ENCODE measurements at places on chromosomes 7 and 10. TPM values are rescaled to one million over a fixed set of nuclear protein-coding genes. Genes with fewer than 3 reads are reported as not detected.
A peak's percentile ranks its signal among the peaks of the same experiment; 100 is the strongest.

DNA sequence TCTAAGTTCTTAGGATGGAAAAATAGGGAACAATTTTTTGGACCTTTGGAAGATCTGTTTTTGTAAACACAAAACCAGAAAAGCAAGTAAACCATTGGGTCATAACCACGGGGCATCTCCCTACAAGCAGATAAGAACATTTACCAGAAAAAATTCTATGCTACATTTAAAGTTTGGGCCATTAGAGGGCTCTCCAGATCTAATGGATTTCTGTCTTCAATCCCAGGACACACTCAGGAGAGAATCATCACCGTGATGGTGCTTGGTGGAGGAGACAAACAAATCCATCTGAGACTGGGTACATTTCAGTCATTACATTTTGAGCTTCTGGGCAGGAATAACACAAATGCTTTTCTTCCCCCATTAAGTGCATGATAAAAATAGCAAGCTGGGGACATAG, 178.4 kb upstream of the TARP start:
- DNase-seq, result peak; percentile 36

CDNF gene
- total RNA-seq, result 0.96 TPM

DNA sequence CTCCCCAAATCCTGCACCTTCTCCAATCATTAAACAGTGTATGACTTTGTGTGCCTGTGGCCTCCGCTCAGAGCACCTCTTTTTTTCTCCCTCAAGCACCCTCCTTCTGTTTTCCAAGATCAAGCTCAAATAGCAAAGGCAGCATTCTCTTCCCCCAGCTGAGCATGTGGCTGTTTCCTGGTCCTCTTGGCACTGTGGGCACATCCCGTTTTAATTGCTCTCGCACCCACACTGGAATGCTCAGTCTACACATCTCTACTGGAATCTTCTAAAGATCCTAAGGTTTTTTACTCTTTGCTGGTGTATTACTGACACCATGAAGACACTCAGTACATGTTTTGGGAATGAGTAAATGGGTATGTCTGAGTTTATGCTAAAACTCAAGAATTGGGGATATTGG, 107.4 kb downstream of the WDFY4 start:
- DNase-seq, result no peak

TUBAL3 gene
- not detected for total RNA-seq

DNA sequence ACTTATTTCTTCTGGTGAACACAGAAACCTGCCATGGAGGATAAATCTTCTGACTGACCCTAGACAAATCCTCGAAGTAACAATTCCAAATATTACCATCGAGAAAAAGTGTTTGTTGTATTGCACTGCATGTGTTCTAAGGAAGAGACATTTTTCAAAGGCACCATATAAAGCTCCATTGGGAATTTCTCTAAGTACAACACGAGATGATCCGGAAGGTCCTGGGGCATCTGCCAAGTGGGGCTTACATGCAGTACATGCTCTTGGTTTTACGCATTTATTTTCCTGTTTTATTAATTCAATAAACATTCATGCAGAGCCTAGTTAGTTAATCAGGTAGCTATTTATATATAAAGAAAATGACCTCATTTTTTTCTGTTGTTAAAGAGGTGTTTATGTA, 692.0 kb upstream of the IGFBP3 start:
- DNase-seq, result no peak

GATA3 gene
- total RNA-seq, result not detected

DNA sequence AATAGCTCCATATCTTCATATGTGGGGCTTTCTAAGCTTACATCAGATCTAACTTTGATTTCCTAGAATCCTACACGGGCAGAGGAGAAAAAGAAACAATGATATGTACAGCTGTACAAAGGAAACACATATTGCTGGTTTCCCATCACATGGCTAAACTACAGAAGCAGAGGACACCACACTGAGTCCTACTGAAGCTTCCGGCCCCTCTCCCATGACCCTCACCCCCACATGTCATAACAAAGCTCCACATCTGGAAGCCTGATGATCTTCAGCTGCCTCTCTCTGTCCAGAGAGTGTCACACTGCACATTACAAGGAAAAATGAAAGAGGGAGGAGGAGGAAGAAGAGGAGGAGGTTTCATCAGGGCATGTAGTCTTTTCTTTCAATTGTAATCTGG, 14.0 kb downstream of the SLC16A12 start:
- DNase-seq, result no peak

DNA sequence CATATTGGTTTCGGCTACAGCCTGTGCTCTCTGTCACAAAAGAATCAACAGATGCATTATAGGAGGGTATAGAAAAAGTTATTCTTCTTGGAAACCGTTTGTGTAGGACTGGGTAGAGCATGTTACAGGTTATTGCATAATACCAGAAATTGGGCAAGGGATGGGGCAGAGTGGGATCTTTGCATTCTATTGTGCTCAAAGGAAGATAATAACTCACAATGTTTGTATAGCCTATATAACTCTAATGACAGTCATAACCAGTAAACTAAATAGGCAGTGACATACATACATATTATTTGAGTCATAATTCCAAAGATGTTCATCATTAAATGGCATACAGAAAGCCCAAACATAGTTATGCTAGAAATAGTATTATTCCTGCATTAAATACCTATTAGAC, 179.7 kb downstream of the XPNPEP1 start:
- no peak for DNase-seq

CNPY1 gene
- total RNA-seq, result not detected

- no peak for DNase-seq
These were observed 109.4 kb upstream of the ACBD5 start for GRCh38 chr10:27349987-27350386.

DNA sequence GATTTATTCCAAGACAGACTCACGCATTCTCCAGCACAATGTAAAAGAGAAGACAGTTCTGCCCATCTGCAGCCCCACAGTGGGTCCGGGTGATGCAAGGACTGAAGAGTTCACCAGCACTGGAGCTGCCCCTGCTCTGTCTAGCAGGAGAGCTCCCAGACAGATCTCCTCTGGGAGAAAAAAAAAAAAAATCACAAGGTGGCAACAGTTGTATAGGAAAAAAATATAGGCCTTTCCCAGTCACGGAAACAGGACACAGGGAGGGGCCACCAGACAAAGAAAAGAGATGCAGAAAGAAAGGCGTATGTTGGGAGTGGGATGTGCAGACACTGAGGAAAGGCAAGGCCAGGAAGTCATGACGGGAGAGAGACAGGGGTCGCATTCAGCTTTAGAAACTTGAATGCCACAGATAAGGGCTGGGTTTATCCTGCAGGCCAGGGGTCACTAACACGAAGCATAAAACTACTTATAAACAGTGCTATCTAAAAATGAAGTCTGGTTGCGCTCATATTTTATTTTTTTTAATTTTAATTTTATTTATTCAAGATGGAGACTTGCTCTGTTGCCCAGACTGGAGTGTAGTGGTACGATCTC, 54.1 kb downstream of the FAM171A1 start:
- no peak for DNase-seq

SPDYE6 gene
- not detected for total RNA-seq

SPRN gene
- 0.29 TPM for total RNA-seq

GAD2 gene
- not detected for total RNA-seq

DNA sequence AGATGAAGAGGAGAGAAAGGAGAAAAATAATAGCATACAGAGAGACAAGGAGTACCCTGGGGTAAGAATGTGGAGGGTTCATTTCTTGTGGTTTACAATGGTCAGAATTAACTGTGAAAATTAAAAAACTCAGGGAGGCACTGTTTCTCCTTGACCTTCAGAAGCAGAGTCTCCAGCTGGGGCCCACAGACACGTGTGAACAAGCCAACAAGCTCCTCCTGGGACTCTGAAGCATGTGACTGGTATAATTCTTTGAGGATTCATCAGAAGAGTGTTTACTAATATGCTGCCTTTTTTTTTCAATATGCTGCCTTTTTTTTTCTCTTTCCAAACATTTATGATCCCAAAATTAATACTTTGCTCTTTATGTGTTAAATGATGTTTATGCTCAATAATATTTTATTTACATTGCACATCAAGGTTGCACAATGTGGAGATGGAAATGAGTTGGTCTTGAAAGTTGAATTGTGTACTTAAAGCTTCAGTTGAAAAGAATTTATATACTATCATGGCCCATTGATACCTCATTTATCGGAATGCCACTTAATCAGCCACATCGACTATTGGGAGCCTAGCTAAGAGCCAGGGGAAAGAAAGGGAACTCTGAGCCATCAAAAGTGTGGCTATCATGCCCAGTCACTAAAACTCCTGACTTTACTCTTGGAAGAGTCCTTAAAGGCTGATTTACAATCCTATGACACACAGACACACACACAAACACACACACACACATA, 134.7 kb upstream of the RHOBTB1 start:
- DNase-seq, result peak; percentile 55

- DNase-seq, result peak; percentile 79
These were observed 22.6 kb upstream of the CREB5 start for GRCh38 chr7:28389504-28390395.

LRRC4 gene
- 0.38 TPM for total RNA-seq

DNA sequence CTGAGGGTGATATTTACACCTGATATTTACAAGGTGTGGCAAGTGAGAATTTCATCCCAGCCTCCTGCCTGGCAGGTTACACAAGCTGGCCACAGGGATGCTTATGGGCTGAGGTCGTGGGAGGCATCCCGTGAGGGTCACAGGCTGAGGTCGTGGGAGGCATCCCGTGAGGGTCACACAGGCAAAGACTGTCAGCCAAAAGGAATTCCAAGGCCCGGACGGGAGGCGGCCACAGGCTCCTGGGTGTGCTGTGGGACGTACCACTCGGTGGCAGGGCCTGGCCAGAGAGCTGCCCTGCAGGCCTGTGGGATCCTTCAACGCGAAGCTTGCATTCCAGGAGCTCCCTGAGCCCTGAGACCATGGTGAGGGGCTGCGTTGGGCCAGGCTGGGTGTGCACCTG, 460.6 kb downstream of the DNAJB6 start:
- DNase-seq, result no peak

LRRN3 gene
- total RNA-seq, result 0.69 TPM

PTPN20 gene
- not detected for total RNA-seq

- DNase-seq, result no peak
These were observed 85.3 kb downstream of the ZNF33B start for GRCh38 chr10:42553064-42553407.

DNA sequence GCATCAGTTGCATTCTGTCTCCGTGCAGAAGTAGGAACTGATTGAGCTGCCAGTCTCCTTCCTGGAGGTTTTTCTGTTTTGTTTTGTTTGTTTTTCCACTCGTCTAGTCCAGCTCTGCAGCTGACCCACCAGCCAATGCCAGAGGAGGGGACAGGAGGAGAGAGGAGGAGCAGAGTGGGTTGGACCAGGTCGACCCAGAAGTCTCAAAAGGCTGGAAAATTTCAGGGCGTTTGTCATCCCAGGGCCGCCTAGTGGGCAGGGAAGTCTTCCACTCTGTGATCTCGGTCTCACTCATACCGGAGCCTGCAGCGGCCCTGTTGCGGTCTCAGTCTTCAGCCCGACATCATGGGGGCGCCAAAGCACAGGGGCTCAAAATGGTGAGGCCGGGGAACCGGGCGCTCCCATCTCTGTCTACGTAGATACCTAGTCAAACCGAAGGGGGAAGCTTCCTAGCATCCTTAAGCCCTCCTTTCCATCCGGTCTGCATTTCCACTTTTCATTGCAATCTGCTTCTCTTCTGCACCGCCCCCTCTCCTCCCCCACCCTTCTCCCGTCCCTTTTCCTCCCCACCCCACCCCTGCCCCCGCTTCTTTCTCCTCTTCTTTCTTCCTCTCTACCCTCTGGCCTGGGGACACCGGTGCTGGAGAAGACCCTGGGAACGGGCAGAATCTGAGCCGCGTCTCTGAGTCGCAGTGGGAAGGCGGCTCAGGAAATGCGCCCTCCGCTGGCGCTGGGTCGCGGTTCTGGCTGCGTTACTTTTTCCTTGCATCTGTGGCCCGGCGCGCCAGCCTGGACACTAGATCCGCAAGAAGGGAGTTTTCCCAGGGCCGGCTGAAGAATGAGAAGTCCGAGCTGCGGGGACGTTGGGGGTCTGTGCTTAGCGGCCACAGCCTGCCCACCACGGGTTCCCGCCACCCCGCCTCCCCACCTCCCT, 16.2 kb upstream of the PAX2 start:
- DNase-seq, result no peak

- no peak for DNase-seq
These were observed 170.8 kb upstream of the HABP2 start for GRCh38 chr10:113381981-113382509.

DNA sequence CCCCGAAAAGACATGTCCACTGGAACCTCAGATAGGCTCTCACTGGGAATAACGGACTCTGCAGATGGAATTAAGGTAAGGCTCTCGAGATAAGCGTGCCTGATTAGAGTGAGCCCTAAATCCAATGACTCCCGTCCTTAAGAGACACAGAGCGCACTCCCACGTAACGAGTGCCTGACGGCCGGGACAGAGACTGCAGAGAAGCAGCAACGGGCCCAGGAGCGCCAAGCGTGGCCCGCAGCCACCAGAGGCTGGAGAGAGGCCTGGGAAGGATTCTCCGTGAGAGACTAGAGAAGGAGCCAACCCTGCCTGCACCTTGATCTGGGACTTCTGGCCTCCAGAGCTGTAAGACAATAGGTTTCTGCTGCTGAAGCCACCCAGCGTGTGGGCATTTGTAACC, 20.0 kb upstream of the TNRC18 start:
- no peak for DNase-seq

CPA4 gene
- total RNA-seq, result 90.5 TPM

GRCh38 chr7:76346097-76346496, 12.7 kb downstream of the YWHAG start:
- DNase-seq, result no peak

INMT gene
- 1.4 TPM for total RNA-seq

OR13A1 gene
- total RNA-seq, result not detected

DNA sequence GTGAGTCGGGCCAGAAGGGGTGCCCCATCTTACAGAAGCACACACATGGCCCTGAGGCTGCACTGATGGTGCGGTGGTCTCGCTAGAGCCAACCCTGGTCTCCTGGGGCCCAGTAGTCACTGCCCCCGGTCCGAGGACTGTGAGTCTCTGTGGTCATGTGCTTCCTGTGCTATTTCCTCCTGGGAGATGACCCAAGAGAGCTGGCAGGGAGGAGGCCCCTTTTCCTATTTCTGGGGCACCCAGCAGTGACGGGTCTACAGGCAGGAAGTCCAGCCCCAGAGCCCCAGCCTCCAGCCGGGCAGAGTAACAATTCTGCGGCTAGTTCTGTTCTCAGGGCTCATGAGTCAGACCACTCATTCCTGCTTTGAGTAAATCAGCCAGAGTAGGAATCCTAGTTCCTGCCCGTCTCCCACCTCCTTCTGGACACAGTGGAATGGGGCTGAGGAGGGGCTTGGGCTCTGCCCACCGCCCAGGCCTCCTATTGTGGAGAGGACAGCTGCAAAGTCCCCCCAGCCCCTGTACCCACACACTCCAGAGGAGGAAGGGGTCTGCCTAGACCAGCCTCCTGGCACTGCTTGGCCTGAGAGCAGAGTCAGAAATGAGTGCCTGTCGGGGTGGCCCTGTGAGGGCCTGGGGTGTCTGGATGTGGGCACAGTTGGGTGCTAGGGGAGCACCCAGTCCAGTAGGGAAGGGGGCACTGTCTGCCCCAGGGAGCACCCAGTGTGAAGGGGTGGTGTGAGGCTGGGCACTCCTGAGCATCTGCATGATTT, 80.5 kb upstream of the PPIF start:
- DNase-seq, result peak; percentile 95

LMOD2 gene
- total RNA-seq, result not detected

CALHM1 gene
- total RNA-seq, result not detected

FAM25A gene
- total RNA-seq, result not detected

- no peak for DNase-seq
These were observed 6.5 kb upstream of the SHH start for GRCh38 chr7:155818820-155819168.

Data from LHCN-M2 (cell line).